Epithelial cell of umbilical artery (primary cell): ENCODE measurements at places on chromosomes 12 and 14. TPM values are rescaled to one million over a fixed set of nuclear protein-coding genes. Genes with fewer than 3 reads are reported as not detected.

The DNAH10 gene
- total RNA-seq = under 0.01 and 0.15 TPM in 2 replicates

The TESPA1 gene
- not detected in 2 replicates for total RNA-seq

The SAMD15 gene
- total RNA-seq = 2.3 and 4.0 TPM in 2 replicates

The C14orf39 gene
- total RNA-seq = not detected in 2 replicates

The ACVRL1 gene
- total RNA-seq = 1,152 and 1,206 TPM in 2 replicates

The KCNC2 gene
- total RNA-seq = not detected in 2 replicates

The MAP4K5 gene
- 48.1 and 77.1 TPM in 2 replicates for total RNA-seq

The TXNRD1 gene
- 408 and 915 TPM in 2 replicates for total RNA-seq

The TMEM121 gene
- 10.3 and 18.8 TPM in 2 replicates for total RNA-seq

The BMP4 gene
- 52.6 and 123 TPM in 2 replicates for total RNA-seq

The FAM90A1 gene
- total RNA-seq = 0.15 TPM in 1 of 2 replicates, not detected in the other

The CEBPE gene
- not detected in 2 replicates for total RNA-seq

The EXOC3L4 gene
- total RNA-seq = not detected in 2 replicates

The RNASE3 gene
- not detected in 2 replicates for total RNA-seq

The KRT78 gene
- not detected in 2 replicates for total RNA-seq
